ENCODE measurements at places on chromosomes 3 and 15.

DNA sequence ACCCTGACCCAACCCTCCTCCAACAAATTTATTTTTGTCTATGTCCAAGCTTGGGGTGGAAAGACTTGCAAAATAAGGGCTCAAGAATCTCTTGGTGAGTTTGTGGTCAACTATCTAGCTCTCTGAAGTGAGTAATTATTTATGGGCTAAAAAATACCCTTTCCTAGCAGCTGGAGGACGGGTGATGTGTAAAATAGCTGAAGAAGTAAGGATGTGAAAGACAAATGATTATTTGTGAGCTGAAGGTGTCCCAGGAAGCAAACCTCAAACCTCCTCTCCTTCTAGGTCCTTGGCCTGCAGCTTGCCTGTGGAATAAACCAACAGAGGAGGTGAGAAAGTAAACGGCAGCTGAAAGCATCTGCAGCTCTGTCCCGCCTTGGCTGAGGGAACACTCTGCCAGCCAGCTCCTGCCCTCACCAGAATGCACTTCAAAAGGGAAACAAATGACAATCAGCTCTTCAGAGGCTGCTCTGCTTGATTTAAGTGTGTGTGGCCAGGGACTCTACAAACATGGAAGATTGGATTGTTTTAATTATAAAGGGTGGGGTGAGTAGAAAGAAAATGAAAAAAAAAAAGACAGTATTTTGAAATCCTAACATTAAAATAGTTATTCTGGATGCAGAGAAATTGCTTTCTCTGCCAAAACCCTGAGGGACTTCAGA lies 60.3 kb downstream of the TM4SF4 start:
- DNase-seq = no peak

DNA sequence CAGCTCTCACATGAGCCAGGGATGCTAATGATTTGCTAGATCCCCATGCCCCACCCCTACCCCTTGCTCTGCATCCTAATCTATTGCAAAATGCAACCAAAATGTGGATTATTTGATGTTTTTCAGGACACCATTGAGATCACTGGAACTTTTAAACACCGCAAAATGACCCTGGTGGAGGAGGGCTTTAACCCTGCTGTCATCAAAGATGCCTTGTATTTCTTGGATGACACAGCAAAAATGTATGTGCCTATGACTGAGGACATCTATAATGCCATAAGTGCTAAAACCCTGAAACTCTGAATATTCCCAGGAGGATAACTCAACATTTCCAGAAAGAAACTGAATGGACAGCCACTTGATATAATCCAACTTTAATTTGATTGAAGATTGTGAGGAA lies 29.7 kb downstream of the HDC start:
- no peak for DNase-seq

GRCh38 chr15:85545752-85546151 lies 165.3 kb downstream of the AKAP13 start:
- DNase-seq = no peak

DNA sequence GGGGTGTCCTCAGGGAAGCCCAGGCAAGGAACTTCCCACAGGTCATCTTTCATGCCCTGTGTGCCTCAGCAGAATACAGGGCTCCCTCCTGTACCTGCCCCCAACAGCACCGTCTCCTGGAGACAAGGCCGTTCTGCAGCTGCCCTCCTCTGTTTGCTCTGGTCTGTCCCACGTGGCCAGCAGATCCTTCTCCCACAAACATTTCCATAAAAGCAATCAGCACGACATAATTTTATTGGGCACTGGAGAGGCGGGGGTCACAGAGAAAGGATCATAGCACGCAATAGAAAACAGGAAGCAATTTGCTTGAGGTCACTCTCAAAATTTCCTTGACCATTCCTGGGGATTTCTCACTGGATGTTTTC lies 29.4 kb downstream of the STARD5 start:
- no peak for DNase-seq

DNA sequence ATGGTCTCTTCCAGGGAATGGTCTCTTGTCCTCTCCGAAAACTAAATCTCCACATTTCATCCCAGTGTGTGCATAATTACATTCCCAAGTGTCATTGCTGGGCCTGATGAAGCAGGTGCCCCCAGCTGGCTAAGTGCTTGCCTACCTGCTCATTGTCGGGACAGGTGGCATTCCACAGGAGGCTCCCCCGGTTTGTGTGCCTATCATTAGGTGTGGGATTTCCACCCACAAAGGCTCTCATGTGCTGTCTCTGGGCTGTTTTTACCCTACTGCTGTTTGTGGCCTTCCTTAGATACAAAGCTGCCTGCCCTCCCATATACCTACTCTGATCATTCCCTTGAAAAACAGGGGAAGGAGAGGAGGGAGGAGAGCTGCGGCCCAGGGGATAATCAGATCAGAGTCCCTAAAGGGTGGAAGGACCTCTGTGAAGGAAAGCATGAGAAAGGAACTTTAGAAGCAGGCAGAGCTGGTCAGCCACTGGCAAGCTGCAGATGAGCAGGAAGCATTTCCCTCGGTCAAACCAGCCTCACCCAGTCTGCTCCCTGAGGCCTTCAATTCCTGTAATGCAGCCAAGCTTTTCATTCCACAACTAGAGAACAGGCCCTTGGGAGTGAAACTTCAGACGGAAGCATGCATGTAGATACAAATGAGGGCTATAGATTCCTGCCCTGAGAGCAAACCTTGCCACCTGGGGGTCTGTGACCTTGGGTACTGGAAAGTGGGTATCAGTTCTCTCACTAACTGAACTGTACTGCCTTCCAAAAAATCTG lies 60.7 kb upstream of the HEG1 start:
- DNase-seq = no peak

GRCh38 chr3:71051893-71052687 lies 531.4 kb downstream of the FOXP1 start:
- DNase-seq = no peak

Measured in stimulated activated CD4-positive, alpha-beta T cell treated with anti-CD3 and anti-CD28 coated beads, Interleukin-1b, Interleukin-23, amount 100 ng/mL, for 1 hour (primary cell).